Stimulated activated CD4-positive, alpha-beta T cell treated with anti-CD3 and anti-CD28 coated beads, Interleukin-12 subunit alpha, Interleukin-12 subunit beta, amount 100 ng/mL, for 4 hours (primary cell): ENCODE measurements at places on chromosomes 12 and 14.

DNA sequence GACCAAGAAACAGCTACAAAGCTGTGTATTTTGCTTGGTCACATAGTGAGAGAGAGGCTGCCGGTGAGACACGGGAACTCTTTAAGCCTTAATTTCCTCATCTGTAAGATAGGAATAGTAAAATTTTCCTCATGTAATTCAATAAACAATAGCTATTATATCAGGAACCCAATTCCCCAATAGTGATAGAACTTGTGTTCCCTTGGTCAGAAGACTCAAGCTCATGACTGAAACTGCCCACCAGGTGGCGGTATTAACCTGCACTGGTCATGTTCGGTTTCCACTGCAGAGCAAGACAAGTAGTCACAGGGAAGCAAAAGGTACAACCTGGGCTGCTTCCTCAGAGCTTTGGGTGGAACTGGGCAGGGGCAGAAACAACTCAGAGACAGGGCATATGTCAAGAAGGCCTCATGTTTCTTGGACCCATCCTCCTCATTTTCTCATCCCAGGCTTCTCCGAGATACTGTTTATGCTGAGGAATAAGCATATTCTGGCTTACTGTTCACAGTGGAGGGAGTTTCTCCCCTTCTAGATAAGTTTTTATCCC, 4.2 kb upstream of the AJUBA start:
- DNase-seq = peak; percentile 86

DNA sequence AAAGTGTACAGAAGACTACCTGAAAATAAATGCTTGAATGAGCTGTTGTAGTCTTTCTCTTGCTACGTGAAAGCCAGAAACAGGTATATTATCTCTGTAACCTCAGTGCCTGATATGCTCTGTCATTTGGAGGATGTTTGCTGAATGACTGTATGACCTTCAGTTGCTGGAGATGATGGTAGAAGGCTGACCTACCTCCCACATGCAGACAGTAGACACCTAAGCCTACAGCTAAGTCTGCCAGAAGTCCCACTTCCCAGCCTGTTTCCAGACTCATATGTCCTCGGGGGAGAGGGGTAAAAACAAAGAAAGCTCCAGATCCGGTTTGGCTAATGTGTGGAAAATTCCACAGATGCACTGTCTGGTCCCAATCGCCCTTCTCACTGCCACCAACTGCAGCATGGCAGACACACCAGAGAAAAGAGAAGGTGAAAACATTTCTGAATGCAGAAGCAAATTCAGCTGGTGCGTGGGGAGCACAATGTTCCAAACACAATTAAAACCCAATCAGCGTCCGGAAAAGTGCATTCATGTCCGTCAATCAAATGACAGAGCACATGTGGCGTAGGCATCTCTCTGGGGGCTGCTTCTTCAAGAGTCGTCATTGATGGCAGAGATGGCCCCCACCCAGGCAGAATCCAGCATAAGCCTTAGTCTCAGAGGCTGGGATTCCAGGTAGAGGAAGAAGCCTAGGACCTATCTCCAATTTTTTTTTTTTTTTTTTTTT, 76.3 kb upstream of the TBX3 start:
- DNase-seq = no peak

DNA sequence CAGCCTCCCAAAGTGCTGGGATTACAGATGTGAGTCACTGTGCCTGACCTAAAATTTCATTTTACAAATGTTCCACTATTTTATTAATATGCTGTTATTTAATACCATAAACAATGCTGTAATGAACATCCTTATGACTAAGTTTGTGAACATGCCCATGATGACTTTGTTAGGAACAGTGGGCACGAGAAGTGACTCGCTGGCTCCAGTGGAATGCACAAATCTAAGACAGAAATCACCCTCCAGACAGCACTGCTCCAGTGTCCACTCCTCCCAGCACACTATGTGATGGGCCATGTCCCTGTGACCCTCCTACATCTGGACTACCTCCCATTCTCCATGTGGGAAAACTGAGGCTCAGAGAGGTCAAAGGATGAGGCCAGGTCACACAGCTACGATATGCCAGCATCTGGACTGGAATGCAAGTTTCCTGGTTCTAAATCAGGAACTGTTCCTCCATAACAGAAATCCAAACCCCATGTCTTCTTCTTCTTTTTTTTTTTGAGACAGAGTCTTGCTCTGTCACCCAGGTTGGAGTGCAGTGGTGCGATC, 57.9 kb downstream of the GPR68 start:
- no peak for DNase-seq

GRCh38 chr12:31263661-31264060, 62.3 kb downstream of the SINHCAF start:
- no peak for DNase-seq

DNA sequence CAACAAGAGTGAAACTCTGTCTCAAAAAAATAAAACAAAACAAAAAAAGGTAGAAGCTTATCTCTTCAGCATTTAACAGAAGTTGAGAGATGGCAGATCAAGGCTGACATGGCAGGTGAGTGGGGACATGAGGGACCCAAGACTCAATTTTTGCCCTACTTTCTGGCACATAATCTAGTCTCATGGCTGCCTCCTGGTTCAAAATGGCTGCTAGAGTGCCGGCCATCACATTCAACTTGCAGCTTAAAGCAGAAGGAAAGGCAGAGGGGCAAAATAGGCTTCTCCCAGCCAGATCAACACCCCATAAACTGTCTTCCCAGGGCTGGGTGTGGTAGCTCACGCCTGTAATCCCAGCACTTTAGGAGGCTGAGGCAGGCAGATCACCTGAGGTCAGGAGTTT, 784.9 kb downstream of the MED13L start:
- no peak for DNase-seq

DNA sequence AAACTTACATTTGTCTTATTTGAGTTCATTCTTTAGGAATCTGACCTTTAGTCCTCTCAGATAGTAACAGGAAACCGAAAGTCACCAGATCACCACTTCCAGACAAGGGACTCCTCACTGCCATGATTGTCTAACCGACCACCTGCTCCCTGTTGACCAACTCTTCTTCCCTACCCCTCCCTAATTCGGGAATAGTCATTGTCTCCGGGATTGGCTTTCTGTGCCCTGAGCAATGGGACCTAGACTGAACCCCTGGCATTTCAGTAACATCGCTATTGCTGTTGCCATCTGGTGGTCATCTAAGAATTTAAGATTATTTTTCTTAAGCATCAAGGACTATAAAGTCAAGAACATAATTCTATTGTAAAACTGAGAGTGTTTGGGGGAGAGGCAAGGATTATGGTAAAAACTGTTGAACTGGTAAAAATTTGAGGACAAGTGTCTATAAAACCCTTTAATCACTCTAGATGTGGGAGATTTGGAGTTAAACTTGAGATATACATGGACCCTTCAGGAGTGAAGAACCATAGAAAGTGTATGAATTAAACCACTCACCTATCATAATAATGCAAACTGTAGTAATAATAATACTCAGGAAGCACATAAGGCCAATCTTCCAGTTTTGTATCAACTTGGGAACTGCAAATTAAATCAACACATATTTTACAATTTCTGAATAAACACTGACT, 6.3 kb downstream of the CLEC2A start:
- DNase-seq = no peak

DNA sequence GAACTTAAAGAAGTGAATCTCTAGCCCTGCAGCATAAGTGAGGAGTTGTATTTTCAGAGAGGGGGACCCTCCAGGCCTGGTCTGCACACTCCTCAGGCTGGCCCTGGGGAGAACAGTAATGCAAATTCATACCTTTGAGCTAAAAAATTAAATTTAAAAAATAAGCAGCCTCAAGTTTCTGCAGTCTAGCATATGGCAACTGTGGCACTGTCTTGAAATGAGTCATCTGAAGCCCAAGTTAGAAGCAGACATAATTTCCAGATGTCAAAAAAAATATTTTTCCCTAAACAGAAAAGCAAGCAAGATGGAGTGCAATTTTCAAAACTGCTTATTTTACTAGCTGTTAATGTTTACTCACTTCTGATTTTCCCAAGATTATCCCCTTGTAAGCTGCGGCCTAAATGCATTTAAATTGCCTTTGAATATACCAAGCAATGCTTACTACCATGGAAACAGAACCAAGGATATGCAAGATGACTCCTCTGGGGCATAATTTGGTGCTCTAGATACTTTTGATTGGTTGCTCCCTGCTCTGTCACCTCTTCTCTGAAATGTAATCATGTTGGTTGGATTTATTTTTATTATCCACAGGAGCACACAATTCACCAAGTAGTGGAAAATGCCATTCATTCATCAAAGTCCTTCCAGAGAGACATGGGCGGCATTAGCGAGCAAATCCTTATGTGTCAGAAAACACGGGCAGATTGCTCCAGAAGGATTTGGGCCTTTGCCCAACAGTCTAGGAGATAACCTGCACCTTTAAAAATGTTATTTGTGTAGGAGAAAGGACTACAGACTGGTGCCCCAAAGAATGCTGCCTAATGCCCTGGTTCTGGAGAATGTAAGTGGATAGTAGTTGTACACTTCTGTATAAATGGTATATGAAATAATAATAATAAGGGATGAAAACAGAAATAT, 25.0 kb upstream of the DHRS7 start:
- no peak for DNase-seq

DNA sequence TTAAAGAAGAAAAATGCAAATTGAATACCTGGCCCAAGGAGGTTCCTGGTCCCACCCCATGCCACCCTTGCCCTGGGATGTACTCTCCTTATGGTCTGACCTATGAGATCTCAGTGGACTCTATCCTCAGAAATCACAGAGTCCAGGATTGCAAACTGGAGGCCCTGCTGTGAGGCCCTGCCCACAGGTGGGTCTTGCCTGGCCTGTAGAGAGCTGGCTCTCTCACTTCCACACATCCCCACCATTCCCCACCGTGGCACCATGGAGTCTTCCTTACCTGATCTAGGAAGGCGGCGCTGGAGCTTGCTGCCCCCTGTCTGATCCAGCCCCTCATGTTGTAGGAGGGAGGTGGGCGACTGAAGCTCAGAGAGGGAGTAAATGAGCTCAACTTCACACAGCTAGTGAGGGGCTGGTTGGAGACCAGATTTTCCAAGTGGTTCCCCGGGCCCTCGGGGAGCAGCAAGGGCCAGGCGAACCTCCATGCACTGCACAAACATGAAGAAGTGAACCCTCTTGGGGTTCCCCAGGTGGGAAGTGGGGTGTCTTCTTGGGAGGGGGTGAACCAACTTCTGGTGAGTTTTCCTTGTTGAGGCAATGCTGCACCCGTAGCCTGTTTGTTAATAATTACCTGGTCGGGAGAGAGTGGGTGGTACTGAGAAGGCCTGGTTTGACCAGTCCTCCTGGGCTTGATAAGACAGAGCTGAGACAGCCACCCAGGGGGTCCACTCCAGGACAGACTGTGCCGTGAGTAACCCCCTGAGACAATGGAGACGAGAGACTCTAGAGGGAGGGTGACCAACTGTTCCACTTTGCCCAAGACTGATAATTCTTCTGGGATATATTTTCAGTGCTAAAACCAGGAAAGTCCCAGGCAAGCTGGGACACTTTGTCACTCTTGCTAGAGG, at the start of gene SERPINA4:
Gene SERPINA4 (plus strand): TSS at position 692 of the 905 bp plus-strand sequence. CDS start 2,041 bp downstream, outside the sequence.
- DNase-seq = no peak

GRCh38 chr12:105409801-105410471, 79.4 kb downstream of the C12orf75 start:
- no peak for DNase-seq

DNA sequence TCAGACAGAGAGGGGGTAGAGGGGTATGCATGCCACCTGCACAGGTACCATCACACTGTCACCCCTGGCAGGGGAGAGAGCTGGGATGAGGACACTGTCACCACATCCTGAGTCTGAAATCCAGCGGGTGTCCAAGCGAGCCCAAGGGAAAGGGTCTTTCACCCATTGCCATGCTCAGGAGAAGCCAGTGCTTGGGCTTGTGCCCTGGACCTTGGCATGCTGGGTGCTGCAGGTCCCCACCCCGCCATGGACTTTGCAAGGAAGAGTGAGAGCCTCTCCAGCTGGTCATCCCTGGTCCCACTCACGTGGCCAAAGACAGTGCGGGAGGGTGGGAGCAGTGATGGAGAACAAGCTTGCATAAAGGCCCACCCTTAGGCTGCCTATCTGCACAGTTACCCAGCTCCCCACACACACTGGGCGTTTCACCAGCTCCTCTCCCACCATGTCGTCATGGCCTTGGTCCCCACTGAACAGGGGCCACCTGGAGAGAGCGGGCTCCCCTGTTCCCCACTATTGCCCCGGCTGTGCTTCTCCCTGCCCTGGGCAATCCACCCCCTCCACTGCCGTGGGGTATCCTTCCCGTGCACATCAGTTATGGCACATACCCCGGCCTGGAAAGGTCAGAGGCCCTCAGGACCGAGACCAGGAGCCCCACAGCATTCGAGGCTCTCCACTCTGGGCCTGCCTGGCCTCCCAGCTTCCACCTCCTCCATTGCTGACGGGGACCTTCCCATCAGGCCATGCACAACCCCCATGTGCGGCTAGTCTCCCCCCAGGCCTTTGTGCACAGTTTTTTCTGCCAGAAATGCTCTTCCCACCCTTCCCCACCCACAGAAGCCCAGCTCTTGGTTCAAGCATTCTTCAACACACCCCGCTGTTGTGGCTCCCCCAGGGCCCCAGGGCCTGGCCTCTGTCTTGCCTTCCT, 58.6 kb upstream of the BCL11B start:
- no peak for DNase-seq

DNA sequence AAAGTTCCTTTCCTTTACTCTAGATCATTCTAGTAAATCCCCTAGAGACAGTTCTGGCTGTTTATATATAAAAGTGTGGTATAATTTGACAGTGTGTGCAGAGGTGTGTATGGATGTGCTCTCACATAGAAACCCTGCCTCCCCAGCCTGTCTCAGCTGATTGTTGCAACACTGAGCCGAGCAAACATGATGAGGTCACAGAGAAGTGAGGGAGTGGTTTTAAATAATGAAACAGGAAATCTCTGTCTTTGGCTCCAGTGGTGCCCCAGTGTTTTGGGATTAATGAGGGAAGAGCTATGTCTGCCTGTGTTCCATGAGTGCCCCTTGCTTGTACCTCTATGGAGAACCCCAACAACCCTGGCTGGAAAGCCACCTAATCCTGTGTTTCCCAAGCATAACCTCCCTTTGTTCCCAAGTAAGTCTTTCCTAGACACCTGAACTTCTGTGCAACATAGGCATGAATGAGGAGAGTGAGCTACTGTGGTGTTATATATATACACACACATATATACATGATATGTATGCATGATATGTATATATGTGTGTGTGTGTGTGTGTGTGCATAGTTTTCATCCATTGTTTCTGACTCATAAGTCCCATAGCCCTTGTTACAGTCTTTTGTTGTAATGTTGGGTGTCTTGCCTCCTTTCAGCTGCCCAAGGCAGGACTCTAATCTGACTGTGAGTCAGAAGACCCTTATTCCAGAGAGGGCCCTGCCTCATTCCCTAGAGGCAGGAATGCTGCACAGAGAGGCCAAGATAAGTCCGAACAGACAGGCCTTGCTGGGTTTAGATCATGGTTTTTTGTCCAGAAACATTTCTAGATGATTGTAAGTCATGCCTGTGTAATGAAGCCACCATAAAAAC, 18.0 kb downstream of the TRAF3 start:
- DNase-seq = no peak

DNA sequence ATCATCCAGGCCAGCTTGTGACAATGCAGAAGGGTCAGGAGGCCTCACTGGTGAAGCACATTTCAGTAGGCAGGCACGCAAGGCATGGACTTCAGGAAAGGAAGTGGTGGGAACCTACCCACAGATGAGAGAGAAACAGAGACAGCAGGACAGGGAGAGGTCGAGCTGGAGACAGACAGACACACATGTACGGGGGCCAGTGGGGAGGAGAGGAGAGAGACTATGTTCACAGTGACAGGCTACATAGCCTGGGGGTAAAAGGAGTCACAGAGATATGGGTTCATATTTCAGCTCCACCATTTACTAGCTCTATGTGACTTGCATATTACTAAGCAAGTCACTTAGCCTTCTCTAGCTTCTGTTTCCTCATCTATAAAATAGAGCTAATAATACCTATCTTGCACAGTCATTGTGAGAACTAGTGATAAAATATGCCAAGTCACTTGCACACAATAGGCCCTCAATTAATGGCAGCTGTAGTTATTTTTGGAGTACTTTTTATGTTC, 91.1 kb upstream of the FUT8 start:
- no peak for DNase-seq
